ENCODE measurements at places on chromosomes 5 and 9. TPM values are rescaled to one million over a fixed set of nuclear protein-coding genes. Genes with fewer than 3 reads are reported as not detected.
A peak's percentile ranks its signal among the peaks of the same experiment; 100 is the strongest.

The SOHLH1 gene
- not detected for total RNA-seq

The SLC6A7 gene
- not detected for total RNA-seq

The PTCH1 gene
- 24.5 TPM for total RNA-seq

The AHRR gene
- total RNA-seq: 0.34 TPM

The OBP2A gene
- total RNA-seq: not detected

The NDST1 gene
- total RNA-seq: 45.6 TPM

The TSSK1B gene
- not detected for total RNA-seq

The CD74 gene
- 9.8 TPM for total RNA-seq

The PTGDS gene
- not detected for total RNA-seq

The IL4 gene
- total RNA-seq: not detected

GRCh38 chr5:52107210-52107905 lies 680.4 kb upstream of the ITGA1 start:
- no peaks in the 10 kb centered on the region for H3K4me1 ChIP-seq
- no peak overlapping the region for H3K27ac ChIP-seq
- DNase-seq: no peak
- no peaks in the 10 kb centered on the region for H3K27me3 ChIP-seq
- H3K4me3 ChIP-seq: no peak overlapping the region

DNA sequence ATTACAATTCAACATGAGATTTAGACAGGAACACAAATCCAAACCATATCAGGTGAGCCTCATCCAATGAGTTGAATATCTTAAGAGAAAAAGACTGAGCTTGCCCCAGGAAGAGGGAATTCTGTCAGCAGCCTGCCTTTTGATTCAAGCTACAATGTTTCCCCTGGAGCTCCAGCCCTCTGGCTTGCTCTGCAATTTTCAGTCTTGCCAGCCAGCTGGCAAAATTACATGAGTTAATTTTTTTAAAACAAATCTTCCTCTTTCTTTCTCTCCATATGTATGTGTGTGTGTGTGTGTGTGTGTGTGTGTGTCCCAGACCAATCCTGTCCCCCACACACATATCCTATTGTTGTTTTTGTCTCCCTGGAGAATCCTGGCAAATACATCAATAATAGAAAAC lies 313.2 kb downstream of the CDH10 start:
- no peaks in the 10 kb centered on the region for H3K36me3 ChIP-seq
- no peak overlapping the region for H3K27ac ChIP-seq
- no peak overlapping the region for H3K4me3 ChIP-seq

- no peak for DNase-seq
- H3K36me3 ChIP-seq: no peaks in the 10 kb centered on the region
- H3K27ac ChIP-seq: no peak overlapping the region
- peaks cover 7% of the 10 kb centered on the region for H3K27me3 ChIP-seq
Measured at GRCh38 chr5:174798551-174798951, 74.2 kb downstream of the MSX2 start.

GRCh38 chr5:72692231-72692637 lies 124.2 kb upstream of the TNPO1 start:
- no peak overlapping the region for H3K27ac ChIP-seq
- no peaks in the 10 kb centered on the region for H3K36me3 ChIP-seq
- no peaks in the 10 kb centered on the region for H3K27me3 ChIP-seq
- H3K4me1 ChIP-seq: peaks cover 5% of the 10 kb centered on the region

- H3K4me3 ChIP-seq: no peak overlapping the region
- H3K27me3 ChIP-seq: no peaks in the 10 kb centered on the region
- H3K27ac ChIP-seq: no peak overlapping the region
- no peaks in the 10 kb centered on the region for H3K36me3 ChIP-seq
- DNase-seq: no peak
Measured at GRCh38 chr9:72383978-72384709, 19.1 kb upstream of the ZFAND5 start.

DNA sequence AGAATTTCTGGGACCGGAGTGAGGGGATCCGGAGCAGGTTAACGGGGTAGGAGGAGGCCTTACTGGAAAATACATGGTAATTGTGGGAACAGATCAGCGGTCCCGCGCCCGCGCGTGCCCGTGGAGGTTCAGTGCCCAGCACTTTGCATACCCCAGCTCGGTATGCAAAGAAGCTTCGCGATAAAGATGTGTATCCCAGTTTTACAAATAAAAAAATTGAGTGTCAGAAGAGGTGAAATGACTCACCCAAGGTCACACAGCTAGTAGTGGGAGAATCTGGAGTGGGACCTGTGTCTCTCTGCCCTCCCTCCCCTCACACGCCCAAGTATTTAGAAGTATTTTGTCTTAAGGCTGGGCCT lies 967 bp downstream of the NEURL1B start:
- no peaks in the 10 kb centered on the region for H3K36me3 ChIP-seq
- peak overlapping the region; percentile 92 for H3K4me3 ChIP-seq

DNA sequence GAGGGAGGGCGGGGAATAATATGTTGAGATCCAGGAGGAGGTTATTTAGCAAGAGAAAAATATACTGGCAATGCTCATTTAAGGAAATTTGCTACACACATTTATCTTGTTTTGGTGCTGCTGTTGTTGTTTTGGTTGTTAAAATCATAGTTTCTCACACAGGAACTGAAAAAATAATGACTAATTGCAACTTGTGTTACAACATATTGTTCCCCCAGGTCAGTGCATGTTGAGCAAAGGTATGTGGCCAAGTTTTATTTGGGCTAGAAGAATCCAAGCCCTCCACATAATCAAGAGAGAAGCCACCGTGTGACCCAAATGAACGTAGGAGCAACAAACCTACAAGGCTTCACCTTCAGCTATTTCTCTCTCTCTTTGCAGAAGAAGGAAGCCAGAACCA lies 220.3 kb upstream of the DAPK1 start:
- no peaks in the 10 kb centered on the region for H3K27me3 ChIP-seq
- no peak overlapping the region for H3K27ac ChIP-seq
- no peak for DNase-seq
- no peaks in the 10 kb centered on the region for H3K4me1 ChIP-seq

DNA sequence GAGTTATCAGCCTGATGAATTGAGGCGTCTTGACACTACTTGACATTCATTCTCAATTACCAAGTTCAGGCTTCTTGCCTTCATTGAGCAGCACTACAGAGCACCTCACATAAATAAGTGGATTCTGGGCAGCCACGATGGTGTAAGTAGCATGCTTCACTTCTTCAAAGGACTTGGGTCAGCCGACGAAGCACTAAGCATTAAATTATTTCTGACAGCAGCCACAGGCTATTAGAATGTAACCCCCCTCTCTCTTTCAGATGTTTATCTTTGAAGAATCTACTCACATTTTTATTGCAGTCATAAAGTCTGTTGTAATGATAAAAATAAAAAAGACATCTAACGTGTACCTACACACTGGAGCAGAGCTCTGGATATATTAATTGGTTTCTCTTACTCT lies 45.9 kb upstream of the VPS13A start:
- no peaks in the 10 kb centered on the region for H3K27me3 ChIP-seq
- H3K27ac ChIP-seq: no peak overlapping the region
- H3K36me3 ChIP-seq: no peaks in the 10 kb centered on the region
- no peak overlapping the region for H3K4me3 ChIP-seq

DNA sequence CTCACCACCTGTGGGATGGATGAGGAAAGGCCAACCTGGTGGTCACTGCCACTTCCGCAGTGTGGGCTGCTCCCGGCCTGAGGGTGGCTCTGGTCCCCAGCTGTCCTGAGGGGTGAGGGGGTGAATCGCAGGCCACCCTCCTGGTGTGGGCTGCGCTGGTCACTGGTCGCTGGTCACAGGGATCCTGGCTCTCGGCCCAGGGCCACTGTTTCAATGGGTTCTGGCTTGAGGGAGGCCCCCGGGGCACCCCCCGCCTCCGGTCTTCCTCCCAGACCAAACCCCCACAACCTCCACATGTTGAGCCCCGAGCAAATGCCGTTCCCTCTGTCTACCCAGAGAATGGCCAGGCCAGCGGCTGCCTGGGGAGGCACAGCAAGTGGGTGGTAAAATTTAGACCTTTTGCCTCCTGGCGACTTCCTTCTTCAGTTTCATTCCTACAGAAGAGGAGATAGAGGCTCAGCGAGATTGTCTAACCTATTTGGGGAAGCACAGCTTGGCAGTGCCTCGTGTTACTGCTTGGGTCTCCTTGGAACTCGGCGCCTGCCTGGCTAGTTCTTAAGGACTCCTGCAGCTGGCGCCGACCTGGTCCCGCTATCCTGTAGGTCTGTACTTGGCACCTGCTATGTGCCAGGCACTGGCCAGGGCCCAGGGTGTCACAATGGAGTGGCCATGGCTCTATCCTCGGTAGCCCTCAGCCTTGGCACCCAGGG lies 48.2 kb downstream of the RXRA start:
- no peaks in the 10 kb centered on the region for H3K36me3 ChIP-seq
- no peaks in the 10 kb centered on the region for H3K27me3 ChIP-seq
- H3K4me1 ChIP-seq: peaks cover 18% of the 10 kb centered on the region
- DNase-seq: no peak
- no peak overlapping the region for H3K4me3 ChIP-seq
- H3K27ac ChIP-seq: no peak overlapping the region

GRCh38 chr9:26955222-26955903 lies 849 bp upstream of the IFT74 start:
- peaks cover 14% of the 10 kb centered on the region for H3K4me1 ChIP-seq
- peaks cover 3% of the 10 kb centered on the region for H3K36me3 ChIP-seq
- peak overlapping the region; percentile 77 for H3K27ac ChIP-seq
- H3K4me3 ChIP-seq: peak overlapping the region; percentile 70

GRCh38 chr5:76325876-76326491 lies 77.1 kb upstream of the IQGAP2 start:
- peak overlapping the region; percentile 34 for H3K4me3 ChIP-seq
- no peak for DNase-seq
- H3K36me3 ChIP-seq: no peaks in the 10 kb centered on the region
- H3K27me3 ChIP-seq: peaks cover 28% of the 10 kb centered on the region
- no peak overlapping the region for H3K27ac ChIP-seq

DNA sequence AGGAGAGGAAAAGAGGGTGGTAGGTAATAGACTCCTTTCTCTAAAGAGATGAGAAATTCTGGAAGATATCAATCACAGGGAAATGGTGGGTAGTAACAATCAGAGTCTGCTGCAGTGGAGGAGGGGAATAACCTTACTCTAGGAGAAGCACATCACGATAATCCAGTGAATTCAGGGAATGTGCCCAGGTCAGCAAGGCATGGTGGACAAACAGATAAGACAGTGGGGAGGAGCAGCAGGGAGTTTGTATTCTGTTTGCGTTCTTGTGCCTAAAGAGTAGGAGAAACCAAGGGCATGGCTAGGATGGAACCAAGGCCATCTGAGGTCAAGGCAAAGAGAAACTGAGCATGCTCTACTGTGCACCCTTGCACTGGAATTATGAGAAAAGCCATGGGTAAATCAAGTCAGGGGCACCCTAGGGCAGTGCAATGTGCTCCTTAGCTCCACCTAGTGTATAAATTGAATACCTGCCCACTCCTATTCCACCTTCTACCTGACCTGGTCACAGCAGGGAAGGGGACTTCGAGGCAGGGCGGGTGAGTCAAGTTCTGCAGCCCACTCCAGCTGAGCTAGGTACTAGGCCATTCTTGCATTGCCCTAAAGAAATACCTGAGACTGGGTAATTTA lies 31.6 kb downstream of the RETREG1 start:
- H3K27me3 ChIP-seq: no peaks in the 10 kb centered on the region
- DNase-seq: no peak
- H3K36me3 ChIP-seq: no peaks in the 10 kb centered on the region
- no peak overlapping the region for H3K4me3 ChIP-seq
- no peak overlapping the region for H3K27ac ChIP-seq

GRCh38 chr9:114235033-114235661 lies 79.8 kb downstream of the COL27A1 start:
- H3K4me3 ChIP-seq: no peak overlapping the region
- H3K36me3 ChIP-seq: no peaks in the 10 kb centered on the region
- no peaks in the 10 kb centered on the region for H3K27me3 ChIP-seq
- peaks cover 7% of the 10 kb centered on the region for H3K4me1 ChIP-seq
- peak; percentile 39 for DNase-seq
- no peak overlapping the region for H3K27ac ChIP-seq

DNA sequence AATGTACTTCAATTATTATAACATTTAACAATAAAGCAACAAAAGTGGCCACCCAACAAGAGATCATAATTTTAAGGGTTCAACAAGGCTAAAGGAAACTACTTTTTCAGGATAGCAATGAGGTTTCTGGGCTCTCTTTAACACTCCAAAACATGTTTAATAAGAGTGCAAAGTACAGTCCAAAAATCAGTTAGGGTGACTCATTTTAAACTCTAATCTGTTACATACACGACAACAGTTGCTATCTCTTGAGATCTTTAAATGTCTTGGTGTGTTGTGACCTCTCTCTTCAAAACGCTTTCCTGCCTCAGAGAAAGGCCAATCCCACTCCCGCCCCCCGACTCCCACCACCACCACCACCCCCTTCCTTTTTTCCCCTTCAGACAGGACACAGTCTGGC lies 11.5 kb downstream of the NFIB start:
- no peak overlapping the region for H3K27ac ChIP-seq
- no peaks in the 10 kb centered on the region for H3K36me3 ChIP-seq
- peak; percentile 7 for DNase-seq
- no peak overlapping the region for H3K4me3 ChIP-seq
- peaks cover 7% of the 10 kb centered on the region for H3K4me1 ChIP-seq

DNA sequence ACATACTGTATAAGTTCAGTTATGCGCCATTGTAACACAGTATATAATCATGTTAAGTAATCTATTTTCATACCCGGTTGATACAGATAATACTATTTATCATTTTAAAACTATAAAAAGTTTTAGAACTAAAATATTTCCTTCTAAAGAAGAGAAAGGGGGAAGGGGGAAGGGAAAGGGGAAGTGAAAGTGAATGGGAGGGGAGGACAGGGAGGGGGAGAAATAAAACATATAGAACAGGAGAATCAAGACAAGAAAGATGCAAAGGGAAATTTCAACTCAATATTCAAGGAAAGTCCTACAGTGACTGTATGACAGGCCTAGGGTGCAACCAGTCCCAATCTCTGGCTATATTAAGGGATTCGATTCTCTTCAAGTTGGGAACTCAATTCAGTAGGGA lies 1278.8 kb downstream of the MAT2B start:
- H3K36me3 ChIP-seq: no peaks in the 10 kb centered on the region
- H3K4me1 ChIP-seq: no peaks in the 10 kb centered on the region
- H3K4me3 ChIP-seq: no peak overlapping the region
- no peak overlapping the region for H3K27ac ChIP-seq
- no peaks in the 10 kb centered on the region for H3K27me3 ChIP-seq
- DNase-seq: no peak

- no peak overlapping the region for H3K27ac ChIP-seq
- no peaks in the 10 kb centered on the region for H3K27me3 ChIP-seq
- peaks cover 54% of the 10 kb centered on the region for H3K4me1 ChIP-seq
- DNase-seq: peak; percentile 18
- no peaks in the 10 kb centered on the region for H3K36me3 ChIP-seq
Measured at GRCh38 chr5:109743770-109744212, 54.1 kb downstream of the MAN2A1 start.

- H3K4me3 ChIP-seq: no peak overlapping the region
- H3K36me3 ChIP-seq: no peaks in the 10 kb centered on the region
- H3K27ac ChIP-seq: no peak overlapping the region
- DNase-seq: no peak
Measured at GRCh38 chr9:93259490-93260262, 75.7 kb downstream of the WNK2 start.

All from neural progenitor cell (in vitro differentiated cells).